ENCODE measurements at places on chromosomes 13 and 19.

GRCh38 chr19:52567921-52568320, 2.2 kb upstream of the ZNF701 start:
- no peak for DNase-seq

DNA sequence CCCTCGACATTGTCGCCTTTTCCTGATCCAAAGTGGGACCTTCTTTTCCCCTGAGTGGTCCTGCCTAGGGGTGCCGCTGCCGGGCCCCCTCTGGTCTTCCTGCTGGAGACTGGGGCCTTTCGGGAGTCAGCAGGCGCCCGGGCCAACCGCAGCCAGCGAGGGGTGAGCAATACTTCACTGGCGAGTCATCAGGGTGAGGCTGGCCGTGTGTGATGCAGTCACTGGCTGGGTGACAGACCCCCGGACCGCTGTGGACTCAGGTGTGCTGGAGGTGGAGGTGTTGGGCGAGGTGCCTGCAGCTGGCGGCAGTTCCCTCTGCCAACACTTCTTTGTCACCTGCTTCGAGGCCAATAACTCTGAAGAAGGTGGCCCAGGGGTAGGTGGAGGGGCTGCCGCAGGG, 1.5 kb upstream of the CGB5 start:
- peak; percentile 18 for DNase-seq

DNA sequence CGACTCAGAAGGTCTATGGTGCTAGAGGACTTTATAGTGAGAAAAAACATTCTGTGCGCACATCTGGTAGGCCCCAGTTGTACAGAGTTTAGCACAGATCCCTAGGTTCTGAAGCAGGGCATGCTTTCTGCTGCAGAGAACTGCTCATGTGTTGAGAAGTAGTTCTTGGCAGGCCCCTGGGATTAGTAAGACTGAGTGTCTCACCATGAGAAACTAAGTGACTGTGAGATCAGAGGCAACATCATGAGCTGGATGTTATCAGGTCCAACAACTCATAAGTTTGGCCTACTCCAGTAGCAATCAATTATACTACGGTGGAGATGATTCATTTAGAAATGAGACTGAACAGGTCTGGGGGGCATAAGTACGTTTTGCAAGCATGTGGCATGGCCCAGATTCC, 507.4 kb upstream of the KLF12 start:
- DNase-seq = no peak

DNA sequence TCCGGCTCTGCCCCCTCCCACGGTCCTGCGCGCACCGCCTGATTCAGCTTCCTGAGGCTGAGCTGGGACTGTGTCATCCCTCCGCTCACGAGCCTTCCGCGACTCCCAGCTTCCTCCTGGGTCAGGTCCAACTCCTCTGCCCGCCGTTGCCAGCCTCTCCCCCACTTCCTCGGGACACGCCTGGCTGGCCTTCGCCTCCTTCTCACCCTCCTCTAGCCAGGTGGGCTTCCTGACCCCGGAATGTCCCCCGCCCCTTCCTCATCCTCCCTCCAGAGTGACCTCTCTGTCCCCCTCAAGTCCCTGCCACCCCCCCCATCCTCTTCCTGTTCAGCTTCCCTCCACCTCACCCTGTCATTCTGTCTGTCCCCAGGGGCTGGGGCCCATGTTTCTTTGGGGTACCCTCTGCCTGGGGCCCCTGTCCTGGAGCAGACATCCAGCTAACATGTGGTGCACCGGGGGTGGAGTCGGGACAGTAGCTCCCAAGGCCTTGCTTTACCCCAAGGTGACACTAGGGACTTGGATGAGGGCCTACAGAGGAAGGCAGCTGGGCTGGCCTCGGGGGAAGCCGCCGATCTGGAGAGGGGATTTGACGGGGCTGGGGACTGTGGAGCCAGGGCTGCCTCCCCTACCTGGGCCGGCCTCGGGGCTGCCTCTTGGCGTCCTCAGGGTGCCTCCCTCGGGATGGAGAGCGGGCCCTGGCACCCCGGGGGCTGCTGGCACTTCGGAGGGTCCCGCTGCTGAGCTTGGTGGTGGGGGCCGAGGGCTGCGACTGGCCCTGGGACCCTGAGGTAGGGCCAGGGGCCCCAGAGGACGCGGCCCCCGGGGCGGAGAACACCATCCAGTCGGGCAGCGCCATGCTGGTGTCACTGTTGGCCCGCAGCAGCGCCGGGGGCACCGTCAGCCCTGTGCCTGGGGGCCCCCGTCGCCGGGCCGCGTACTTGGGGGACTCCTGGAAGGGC, 16.5 kb downstream of the SHANK1 start:
- no peak for DNase-seq

GRCh38 chr13:56412856-56413255, 727.9 kb upstream of the PRR20A start:
- no peak for DNase-seq

- peak; percentile 30 for DNase-seq
Observed at GRCh38 chr13:95784161-95784899, 107.4 kb downstream of the DNAJC3 start.

- no peak for DNase-seq
Observed at GRCh38 chr19:39413272-39413910, 922 bp downstream of the PLEKHG2 start.

DNA sequence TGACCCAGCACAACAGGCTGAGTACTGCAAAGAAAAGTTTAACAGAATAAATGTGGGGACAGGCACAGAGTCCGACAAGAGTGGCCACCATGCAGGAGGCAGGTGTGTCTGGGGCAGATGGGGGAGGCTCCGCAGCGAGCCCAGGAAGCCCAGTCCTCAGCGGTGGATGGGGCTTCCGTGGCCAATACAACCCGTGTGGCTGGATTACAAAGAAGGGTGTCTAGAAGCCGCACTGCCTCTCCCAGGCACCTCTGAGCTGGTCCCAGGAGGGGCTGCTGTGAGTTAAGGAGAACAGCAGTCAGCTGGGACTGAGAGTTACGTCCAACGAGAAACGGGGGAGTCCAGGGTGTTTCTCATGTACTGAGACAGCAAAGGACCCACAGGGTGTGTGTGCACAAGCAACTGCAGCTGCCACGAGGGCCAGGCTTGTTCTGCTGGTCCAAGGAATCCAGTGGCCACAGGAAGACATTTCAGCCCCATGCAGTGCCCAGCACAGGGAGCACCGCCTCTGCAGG, 70.2 kb downstream of the SPACA7 start:
- no peak for DNase-seq

DNA sequence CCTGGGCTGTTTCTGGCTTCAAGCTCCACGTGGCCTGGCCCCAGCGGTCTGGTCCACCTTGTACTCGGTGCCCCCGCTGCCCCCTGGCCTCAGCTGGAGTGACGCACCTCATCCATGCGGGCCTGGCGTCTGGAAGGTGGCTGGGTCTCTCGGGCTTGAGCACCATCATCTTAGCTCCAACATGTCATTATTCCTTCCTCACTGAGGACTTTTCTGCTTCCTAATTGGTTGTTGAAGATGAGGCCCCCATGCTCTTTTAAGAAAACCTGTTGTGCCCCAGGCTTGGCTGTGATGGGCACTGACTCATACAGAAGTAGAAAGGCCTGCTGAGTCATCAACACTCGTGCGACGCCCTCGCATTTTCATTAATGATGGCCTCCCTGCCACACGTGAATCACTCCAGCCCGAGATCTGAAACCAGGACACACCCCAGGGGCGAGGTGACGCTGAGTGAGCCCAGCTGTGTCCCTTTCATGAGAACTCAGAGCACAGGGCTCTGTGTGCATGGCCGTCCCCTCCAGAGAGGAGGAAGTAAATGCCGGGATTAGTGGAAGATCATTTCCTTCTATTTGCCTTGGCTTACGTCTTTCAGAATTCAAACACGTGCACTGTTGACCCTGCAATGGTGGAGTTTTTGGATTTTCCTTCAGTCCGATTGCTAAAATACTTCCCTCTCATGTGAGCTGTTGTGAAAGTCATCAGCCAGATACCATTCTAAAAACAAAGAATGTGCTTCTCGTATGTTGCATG, 14.0 kb upstream of the GJA3 start:
- DNase-seq = peak; percentile 85

GRCh38 chr13:114142137-114142550, 9.7 kb upstream of the RASA3 start:
- DNase-seq = no peak

DNA sequence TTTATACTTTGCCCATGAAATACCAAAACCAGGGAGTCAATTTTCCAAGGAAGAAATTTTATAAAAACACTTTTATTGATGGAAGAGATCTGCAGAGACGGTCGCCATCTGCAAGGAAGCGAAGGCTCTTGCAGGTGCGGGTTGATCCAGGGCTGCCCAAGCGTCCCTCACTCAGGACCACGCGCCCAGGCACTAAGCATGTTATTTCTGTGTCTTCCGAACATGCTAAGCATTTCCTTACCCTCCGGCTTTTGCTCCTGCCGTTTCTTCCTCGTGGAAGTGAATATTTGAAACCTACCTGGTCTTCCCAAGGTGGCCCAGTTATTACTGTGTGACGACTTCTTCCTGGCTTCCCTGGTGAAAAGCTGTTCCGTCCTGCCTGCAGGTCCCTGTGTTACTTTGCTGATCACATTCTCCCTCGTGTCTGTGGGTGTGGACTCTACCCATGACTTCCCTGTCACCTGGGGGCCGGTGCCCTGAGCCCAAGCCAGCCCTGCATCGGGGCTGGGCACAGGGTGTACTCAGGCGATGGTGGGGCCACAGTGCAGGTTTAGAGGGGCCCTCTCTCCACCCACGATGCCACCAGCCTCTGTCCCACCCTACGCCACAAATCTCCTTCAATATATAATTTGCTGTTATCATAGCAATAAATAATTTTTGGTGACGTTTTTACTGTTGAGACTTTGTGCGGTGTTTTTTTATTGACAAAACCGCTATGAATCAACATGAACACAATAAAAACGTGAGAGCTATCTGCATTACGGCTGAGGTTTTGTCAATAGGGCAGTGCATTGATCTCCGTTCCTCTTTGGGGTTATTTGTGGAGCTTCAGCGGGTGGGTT, 119.4 kb downstream of the URI1 start:
- no peak for DNase-seq

GRCh38 chr19:44816301-44816700, 7.4 kb downstream of the BCAM start:
- no peak for DNase-seq

DNA sequence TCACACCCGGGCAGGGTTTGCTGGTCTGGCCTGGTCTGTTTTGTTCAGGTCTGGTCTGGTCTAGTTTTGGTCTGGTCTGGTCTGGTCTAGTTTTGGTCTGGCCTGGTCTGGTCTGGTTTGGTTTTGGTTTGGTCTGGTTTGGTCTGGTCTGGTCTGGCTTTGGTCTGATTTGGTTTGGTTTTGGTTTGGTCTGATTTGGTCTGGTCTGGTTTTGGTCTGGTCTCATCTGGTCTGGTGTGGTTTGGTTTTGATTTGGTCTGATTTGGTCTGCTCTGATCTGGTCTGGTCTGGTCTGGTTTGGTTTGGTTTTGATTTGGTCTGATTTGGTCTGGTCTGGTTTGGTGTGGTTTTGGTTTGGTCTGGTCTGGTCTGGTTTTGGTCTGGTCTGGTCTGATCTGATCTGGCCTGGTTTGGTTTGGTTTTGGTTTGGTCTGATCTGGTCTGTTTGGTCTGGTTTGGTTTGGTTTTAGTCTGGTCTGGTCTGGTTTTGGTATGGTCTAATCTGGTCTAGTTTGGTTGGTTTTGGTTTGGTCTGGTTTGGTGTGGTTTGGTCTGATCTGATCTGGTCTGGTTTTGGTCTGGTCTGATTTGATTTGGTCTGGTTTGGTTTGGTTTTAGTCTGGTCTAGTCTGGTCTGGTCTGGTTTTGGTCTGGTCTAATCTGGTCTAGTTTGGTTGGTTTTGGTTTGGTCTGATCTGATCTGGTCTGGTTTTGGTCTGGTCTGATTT, 14.4 kb upstream of the F2RL3 start:
- DNase-seq = no peak

GRCh38 chr19:48696353-48697010, 711 bp downstream of the FUT2 start:
- DNase-seq = peak; percentile 57

- DNase-seq = no peak
Observed at GRCh38 chr13:25391932-25392331, 20.2 kb downstream of the ATP8A2 start.

DNA sequence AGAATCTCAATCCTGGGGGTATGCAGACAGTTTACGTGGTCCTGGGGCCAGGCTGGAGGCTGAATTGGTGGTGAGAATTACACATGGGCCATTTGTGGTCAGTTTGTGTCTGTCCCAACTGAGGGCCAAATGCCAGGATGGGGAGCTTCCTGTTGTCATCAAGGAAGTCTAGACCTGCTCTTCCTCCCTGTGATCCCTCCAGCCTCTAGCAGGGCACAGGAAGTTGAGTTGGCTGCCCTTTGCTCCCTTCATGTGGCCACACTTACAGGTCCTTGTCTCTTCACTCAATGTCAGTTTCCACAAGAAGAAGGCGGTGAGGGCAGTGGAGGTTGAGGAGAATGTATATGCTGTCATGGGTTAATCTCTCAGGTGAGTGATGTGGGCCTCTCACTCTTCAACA, 30.1 kb downstream of the SIGLEC7 start:
- no peak for DNase-seq

GRCh38 chr19:48695743-48696352, at the start of gene FUT2:
TSS of gene FUT2 (plus strand) at chr19:48695971. CDS start at chr19:48702957, 6,986 bp downstream.
- DNase-seq = peak; percentile 73

DNA sequence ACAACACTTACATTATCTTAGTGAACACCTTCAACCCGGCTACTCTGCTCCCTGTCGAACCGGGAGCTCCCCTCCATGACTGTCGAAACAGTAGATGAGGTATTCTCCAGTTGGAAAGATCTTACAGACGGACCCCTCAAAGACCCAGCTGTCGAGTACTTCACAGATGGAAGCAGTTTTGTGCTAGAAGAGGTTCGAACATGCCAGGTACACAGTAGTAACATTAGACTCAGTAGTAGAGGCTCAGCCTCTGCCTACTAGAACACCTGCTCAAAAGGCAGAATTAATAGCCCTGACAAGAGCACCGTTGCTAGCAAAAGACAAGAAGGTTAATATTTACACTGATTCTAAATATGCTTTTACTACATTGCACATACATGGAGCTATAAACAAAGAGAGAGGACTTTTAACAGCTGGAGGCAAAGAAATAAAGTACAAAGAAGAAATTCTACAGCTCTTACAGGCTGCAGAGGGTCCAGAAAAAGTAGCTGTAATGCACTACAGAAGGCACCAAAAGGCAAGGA, 13.6 kb upstream of the SLC15A1 start:
- DNase-seq = no peak

GRCh38 chr13:30333616-30334015, 26.3 kb upstream of the KATNAL1 start:
- DNase-seq = no peak

- no peak for DNase-seq
Observed at GRCh38 chr19:29805031-29805965, 6.5 kb upstream of the CCNE1 start.

- no peak for DNase-seq
Observed at GRCh38 chr19:45087531-45087930, 5.4 kb upstream of the PPP1R37 start.

DNA sequence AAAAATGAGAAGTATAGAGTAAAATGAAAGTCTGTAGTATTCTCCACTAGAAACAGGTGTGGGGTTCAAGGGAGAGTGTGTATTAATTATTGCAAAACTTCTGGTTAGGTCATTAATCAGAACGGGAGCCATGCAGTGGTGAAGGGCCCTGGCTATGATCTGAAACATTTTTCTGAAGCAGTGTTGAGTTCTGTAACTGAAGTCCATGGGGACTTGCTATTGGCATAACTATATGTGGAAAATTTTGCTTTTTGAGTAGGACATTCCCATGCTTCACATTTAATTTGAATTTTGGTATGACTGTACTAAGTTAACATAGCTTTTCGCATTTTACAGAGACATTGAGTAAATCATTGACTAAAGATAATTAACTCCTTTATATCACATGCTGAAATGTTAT, 67.5 kb downstream of the LRCH1 start:
- DNase-seq = no peak

Data from ELF-1 (cell line).